ENCODE measurements at places on chromosomes 16 and 17.

GRCh38 chr17:4232168-4232813 is 31.5 kb downstream of the ANKFY1 start:
- DNase-seq, result peak; percentile 40

DNA sequence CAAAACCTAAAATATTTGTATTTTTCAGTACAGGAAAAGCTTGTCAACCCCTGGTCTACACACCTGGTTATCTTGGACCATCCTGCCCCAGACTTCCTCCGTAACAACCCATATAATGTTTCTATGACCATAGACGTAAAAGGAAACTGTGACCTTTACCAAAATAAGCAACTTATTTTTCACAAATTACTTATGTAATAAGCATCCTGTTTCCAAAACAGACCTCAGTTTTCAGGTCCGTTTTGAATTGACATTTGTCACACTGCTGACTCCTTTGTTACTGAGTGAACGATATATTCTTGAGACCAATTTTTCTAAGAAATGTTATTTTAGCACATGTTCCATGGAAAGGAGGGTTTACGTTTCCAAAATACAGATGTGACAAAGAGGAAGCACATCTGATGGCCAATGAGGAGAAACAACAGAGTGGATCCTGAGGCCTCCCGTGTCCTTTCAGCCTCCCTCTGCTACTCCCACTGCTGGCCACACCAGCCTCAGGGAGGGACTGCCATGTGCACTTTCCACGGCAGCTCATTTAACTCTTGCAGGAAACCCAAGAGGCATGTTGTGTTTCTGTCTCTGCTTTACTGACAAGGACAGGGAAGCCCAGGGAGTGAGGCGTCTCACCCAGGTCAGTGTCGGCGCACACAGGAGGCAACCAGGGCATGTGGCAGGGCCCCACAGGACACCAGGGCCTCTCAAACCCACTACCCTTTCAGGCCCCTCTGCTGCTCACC is 20.1 kb upstream of the ALDH3A1 start:
- DNase-seq, result no peak

- DNase-seq, result no peak
These were observed 1.7 kb upstream of the NLRP1 start for GRCh38 chr17:5585836-5586521.

DNA sequence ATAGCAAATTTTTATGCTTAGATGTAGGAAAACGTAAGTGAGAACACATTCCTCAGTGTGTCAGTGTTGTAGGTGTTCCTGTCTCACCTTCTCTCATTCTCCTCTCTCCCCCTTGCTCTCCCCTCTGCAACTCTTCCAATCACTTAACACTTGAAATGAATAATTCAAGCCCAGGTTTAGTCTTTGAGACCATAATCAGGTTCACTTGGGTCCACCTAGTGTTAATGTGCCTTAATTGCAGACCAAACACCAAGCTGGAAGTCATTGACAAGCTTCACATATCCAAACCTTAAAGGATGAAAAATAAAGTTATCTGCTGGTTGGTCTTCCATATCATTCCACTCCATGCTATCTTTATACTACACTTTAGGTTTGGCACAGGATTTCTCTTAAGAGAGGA is 37.0 kb downstream of the STXBP4 start:
- DNase-seq, result peak; percentile 44

- no peak for DNase-seq
These were observed 9.1 kb upstream of the MSI2 start for GRCh38 chr17:57247261-57247660.

- DNase-seq, result peak; percentile 98
These were observed 138.2 kb upstream of the COX10 start for GRCh38 chr17:13931111-13931526.

DNA sequence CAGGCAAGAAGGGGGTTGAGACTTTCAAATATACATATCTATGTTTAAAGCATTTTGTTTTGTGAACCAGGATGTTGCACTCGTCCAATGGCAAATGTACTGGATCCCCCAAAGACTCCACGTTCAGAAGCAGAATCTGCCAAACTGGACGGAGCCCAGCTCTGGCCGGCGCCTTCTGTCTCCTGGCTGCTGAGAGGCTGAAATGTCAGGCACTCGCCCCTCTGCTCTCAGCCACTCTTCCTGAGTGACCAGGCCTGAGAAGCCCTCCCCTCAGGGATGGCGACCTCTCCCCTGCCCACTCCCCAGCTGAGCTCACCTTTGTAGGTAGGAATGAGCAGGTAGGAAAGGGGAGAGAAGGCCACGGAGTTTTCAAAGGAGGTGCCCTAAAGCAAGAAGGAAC is 187.5 kb upstream of the FOXF1 start:
- DNase-seq, result no peak

DNA sequence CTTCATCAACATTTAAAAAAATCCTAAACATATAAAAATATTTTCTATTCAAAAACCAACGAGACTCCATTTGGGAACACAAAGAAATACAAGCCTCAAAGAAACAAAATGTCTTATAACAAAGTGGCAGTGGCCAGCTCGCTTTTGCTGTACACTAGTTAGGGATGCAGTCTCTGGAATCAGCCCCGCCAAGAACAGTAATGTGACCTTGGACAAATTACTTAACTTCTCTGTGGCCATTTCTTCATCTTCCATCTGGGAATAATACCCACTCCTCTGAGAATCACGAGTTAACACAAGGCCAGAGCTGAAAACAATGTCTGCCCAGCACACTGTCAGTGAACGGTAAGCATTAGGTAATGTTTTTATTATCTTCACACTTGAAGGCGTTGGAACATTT is 5.6 kb downstream of the STAT5B start:
- DNase-seq, result no peak

GRCh38 chr16:71384073-71384724 is 25.7 kb downstream of the CALB2 start:
- DNase-seq, result no peak

DNA sequence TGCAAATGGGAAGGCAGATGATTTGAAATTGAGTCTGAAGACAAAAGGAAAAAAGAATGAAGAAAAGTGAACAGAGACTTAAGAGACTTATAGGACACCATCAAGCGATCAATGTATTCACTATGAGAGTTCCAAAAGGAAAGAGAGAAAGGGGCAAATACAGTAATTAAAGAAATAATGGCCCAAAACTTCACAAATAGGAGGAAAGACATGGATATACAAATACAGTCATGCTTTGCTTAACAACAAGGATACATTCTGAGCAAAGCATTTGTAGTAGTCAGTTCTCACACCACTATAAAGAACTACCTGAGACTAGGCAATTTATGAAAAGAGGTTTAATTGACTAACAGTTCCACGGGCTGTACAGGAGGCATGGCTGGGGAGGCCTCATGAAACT is 152.5 kb downstream of the MRTFB start:
- no peak for DNase-seq

DNA sequence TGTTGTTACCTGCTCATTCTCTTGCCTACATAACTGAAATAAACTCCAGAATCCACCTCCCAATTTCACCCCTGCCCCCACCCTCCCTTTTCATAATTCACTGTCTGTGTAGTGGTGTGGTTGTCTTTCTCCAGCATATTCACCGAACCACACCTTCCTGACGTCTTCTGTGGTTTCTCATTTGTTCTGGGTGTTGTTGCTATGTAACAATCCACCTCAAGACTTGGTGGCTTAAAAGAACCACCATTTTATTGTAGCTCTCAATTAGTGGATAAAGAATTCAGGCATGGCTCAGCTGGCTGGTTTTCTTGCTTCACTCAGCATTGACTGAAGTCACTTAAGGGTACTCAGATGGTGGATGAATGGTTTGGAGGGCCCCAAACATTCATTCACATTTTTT is 229.8 kb downstream of the MAF start:
- no peak for DNase-seq

GRCh38 chr17:74898376-74898946 is 5.0 kb upstream of the FADS6 start:
- no peak for DNase-seq

DNA sequence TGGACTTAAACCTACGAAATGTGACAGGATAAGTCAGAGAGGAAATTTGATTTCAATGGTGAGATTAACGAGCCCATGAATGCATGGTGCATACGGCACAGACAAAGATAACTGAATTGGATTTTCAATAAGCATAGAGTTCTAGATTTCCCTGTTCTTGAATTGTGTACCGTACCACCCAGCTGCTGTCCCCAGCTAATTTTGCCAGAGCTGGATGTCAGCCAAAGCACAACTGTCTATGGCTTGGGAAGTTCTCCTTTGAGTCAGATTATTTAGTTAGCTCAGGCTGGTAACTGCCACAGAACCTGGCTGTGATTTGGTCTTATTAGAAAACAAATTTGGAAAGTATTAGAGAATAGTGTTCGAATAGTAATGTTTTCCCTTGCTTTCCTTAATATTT is 143.1 kb downstream of the CDH13 start:
- no peak for DNase-seq

Measured in NB4 (cell line).